Myocyte (in vitro differentiated cells): ENCODE measurements at places on chromosomes 5 and 9.

DNA sequence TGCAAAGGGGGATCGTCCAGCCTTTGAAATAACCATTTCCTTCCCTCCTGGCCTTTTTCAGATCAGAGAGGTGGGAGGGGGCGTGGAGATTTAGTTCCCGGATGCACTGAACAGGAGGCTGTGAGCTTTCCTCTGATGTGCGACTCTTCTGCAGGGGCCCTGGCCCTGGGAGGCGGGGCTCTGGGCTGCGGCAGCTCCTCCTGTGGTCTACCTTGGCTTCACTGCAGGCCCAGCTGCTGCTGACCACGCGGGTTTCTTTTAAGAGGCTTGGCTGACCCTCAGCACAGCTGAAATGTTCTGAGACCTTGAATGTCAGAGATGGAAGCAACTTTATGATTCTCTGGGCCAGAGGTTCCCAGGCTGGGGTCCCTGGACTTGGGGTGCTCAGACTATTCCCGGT is 27.0 kb upstream of the COL15A1 start:
- DNase-seq: peak; percentile 89

- no peak for DNase-seq
These were observed 148.3 kb downstream of the SEC61B start for GRCh38 chr9:99370376-99370775.

DNA sequence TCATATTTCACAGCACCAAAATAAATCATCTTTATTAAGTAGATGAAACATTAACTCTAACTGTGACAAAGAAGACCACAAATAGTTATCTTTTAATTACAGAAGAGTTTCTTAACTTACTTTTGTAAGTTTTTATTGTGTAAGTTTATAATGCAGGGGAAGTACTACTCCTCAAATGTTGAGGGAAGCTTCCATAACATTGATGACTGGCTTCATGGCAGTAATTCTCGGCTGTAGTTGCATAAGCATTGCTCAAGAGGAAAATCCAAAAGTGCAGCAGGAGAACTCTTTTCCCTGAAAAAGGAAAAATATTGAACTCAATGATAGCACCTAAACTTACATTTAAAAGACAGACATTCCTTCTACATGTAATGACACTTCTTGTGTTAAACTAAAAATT is 4.6 kb downstream of the TSLP start:
- DNase-seq: no peak

DNA sequence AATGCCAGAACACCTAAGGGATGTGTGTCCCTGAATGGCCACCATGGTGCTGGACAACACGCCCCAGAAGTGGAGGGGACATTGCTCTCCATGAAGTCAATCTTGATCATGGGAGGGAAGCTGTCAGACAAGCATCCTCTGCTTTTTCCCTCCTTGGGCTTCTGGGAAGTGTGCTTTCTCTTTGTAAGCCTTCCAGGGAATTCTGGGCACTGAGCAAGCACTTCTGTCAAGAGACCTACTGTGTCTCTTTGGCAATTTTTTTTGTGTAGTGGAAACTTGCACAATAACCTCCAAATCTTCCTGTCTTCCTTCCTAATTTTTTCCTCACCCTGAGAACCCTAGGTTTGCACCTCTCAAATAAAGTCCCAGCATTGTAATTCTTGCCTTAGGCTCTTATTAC is 132.0 kb downstream of the SEC61B start:
- no peak for DNase-seq

GRCh38 chr9:20592673-20593072 is 29.6 kb downstream of the MLLT3 start:
- DNase-seq: no peak

- no peak for DNase-seq
These were observed 41.8 kb downstream of the FYB1 start for GRCh38 chr5:39177631-39177964.

GRCh38 chr5:117417501-117417900 is 842.9 kb upstream of the SEMA6A start:
- no peak for DNase-seq

DNA sequence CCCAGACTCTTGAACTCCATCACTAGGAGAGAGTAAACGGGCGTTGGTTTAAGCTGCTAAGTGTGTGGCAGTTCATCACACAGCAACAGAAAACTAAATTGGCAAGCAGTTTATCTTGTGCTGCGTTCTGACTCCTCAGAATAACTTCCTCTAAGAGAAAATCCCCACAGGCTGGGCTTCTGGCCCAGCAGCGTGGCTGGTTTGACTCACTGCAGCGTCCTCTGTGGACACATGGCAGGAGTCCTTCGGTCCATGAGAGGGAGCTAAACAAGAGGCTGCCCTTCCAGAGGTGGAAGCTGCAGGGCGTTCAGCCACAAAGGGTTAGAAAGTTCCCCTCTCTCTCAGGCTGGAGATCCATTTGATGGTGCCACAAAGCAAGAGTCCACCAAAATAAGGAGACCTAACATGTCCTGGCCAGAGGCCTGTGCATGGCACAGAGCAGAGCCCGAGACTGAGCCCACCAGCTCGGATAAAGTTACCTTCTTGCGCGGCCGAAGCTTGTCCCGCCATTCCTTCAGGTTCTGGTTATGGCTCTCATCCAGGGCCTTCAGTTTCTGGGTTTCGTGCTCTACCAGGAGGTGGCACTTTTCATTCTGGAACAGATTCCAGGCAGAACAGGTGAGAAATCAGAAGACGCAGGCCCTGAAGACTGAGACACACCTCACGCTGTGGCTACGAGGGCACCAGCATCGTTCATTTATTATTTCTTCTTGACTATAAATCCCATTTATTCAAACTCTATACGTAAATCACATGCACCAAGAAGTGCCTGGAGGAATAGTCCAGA is 46.2 kb upstream of the FBXW11 start:
- peak; percentile 65 for DNase-seq

- DNase-seq: peak; percentile 87
These were observed 24.8 kb upstream of the ALDH1A1 start for GRCh38 chr9:72977670-72978069.

DNA sequence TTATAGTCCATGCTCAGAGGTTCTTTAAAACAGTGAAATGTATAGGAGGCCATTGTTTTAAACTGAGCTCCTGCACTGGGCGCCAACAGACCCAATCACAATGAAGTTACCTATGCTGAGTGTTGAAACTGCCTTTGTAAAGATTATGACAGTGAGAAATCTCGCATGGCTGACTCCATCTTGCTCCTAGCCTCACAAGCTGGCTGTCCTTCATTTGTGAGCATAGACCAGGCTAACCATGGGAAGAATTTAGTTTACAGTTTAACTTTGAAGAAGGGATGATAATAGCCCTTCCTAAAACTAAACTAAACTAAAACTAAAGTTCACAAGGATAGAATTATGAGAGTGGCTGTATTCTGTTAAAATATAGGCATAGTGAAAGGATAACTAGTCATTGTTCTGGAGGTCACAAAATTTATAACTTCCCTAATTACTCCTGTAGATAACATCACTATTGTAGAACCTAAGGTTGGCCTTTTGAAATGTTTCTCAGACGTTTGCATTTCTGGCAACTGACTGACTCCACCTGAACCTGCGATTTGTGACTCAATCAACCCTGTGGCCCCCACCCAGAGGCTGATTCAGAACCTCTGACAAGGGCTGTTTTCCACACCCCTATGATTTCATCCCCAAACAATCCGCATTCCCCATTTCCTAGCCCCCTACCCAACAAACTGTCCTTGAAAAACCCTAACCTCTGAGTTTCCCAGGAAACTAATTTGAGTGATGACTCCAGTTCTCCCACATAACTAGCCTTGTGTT is 59.1 kb downstream of the HMHB1 start:
- DNase-seq: no peak

- DNase-seq: peak; percentile 9
These were observed 1.6 kb upstream of the ASPN start for GRCh38 chr9:92483627-92484545.

- DNase-seq: no peak
These were observed 565.5 kb downstream of the ZNF608 start for GRCh38 chr5:124180875-124181461.

- DNase-seq: no peak
These were observed 190.9 kb upstream of the GNA14 start for GRCh38 chr9:77838986-77839385.

- DNase-seq: no peak
These were observed 393.1 kb downstream of the BRINP1 start for GRCh38 chr9:118976160-118976559.

- DNase-seq: no peak
These were observed 1829.6 kb upstream of the NUDT12 start for GRCh38 chr5:105392122-105392709.

DNA sequence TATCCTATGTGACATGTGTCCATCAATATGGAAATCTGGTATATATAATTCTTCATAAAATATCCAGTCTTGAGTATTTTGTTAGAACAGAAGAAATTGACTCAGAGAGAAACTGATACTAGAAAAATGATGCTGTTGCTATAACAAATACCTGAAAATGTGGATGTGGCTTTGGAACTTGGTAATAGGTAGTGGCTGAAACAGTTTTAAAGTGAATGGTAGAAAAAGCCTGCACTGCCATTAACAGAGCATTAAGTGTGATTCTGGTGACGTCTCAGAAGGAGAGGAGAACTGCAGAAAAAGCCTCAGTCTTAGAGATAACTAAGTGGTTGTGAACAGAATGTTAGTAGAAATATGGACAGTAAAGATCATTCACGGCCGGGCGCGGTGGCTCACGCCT is 634.9 kb upstream of the ZNF608 start:
- DNase-seq: no peak

- no peak for DNase-seq
These were observed 443.3 kb downstream of the CDK5RAP2 start for GRCh38 chr9:120136696-120137095.

DNA sequence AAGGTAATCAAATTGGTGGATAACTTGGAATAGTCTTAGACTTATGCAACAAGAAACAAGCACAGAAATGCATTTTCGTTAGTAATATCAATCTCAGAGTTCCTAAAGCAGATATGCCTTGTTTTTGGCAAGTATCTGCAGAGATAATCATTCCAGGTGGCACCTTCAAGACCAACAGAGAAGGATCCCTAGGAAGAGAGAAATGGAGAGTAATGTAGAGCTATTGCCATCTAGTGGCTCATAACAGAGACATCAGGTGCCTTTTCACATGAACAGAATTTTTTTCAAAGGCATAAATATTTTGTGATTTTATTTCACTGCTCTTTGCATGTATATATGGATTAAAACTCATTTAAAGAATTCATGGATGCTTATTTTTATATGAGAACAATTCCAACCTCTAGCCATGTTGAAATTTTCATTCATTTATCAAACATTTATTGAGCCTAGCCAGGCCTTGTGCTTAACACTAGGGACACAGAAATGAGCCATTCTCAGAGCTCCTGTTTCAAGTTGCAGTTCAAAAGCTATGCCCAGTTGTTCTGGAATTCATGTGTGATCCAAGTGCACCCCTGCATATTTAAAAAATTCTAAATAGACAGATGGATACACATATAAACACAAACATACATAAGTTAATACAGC is 117.5 kb upstream of the OR13F1 start:
- peak; percentile 26 for DNase-seq

GRCh38 chr5:123164054-123164453 is 75.0 kb downstream of the PRDM6 start:
- no peak for DNase-seq

GRCh38 chr5:145854651-145855258 is 18.1 kb downstream of the GRXCR2 start:
- DNase-seq: peak; percentile 82

DNA sequence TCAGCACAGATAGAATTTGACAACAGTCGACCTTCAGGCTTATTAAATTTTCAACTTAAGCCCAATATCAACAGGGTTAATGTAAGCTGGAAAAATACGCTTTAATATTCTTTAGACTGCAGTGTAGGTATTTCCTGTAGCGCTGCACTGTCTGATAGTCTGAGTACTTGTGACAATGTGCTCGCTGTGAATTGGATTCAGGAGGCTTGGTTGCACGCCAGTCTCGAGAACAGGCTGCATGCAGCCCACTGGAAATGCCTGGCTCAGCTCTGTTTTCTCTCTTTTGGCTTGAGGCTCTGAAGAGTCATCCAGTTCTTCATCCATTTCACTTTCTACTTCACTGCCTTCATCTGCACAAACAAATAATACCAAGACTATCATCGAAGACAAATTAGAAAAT is 300.9 kb downstream of the RFX3 start:
- DNase-seq: no peak

- DNase-seq: peak; percentile 75
These were observed 39.1 kb upstream of the RANBP6 start for GRCh38 chr9:6054280-6055099.

DNA sequence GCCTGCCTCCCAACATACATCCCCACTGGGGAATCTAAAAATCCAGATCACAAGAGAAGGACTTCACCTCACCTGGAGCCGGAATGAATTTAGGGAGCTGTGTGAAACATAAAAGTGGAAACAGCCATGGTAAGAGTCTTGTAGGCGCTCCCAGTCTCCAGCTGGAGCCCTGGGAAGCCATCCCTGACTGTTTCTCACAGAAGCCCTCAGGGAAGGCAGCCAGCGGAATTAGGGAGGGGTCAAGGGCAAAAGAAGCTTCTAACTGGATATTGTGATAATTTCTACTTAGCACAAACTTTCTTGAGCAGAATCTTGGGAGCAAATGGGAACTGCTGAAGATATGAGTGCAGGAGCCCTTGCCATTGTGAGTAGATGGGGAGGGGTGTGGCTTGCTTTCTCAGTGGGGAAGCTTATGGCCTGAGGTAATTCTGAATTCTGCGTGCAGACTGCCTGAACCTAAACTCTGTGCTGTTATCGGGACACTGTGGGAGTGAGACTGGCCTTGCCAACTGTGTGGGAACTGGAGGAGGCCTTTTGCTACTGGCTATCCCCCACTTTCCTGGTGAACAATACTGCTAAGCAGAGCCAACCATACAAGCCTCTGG is 174.4 kb upstream of the SMC2 start:
- no peak for DNase-seq

GRCh38 chr9:129836311-129837007 is 1.2 kb downstream of the USP20 start:
- peak; percentile 2 for DNase-seq

- DNase-seq: no peak
These were observed 175.7 kb upstream of the SMIM23 start for GRCh38 chr5:171609806-171610452.

- DNase-seq: no peak
These were observed 37.8 kb downstream of the CDH10 start for GRCh38 chr5:24606971-24607370.

- DNase-seq: no peak
These were observed 58.9 kb downstream of the GPR107 start for GRCh38 chr9:130112538-130113151.
